ENCODE measurements at places on chromosomes 3 and 15.

- DNase-seq, result no peak
These were observed 435.6 kb upstream of the RASGRP1 start for GRCh38 chr15:39000008-39000734.

DNA sequence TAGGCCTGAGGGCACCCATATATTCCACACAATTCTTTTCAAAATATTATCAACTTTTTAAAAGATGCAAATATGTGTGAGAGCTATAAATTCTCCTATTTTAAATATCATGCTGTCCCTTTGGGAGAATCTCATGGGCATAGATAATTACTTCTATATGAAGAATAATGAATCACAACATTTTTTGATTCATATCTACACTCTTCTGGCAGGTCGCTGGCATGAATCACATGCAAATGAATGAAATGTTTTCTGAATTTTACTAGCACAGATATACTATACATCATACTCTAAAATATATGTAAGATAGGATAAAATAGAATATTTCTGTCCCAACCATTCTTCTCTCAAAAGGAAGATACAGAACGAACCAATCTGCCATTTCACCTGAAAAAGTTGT is 277.7 kb upstream of the KCNH8 start:
- DNase-seq, result no peak

DNA sequence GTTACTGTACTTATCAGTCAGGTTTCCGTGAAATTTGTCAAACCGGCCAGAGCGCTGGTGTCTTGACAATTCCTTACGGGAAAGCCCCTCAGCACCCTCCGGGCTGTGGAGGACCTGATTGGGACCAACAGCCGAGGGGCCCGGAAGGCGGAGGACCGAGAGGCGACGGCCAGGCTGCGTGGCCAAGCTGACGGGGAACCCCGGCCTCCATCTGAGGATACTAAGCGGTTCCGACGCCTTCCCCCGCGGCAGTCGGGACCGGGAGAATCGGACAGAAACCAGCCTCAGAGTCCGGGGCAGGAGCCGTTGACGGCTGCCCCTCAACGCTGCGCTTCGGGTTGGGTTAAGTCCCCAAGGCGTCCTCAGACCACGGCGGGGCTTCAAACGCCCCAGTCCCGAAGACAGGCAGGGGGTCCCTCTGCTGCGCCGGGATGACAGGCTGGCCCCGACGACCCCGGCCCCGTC is 499 bp downstream of the ALDH1A2 start:
- no peak for DNase-seq

GRCh38 chr15:61084944-61085367 is 144.1 kb downstream of the RORA start:
- DNase-seq, result no peak

Measured in left colon (tissue), 2 donors.